GM13976 (cell line): ENCODE measurements at places on chromosomes 3 and 15.

- DNase-seq = no peak
These were observed 44.6 kb downstream of the BDH1 start for GRCh38 chr3:197511130-197511529.

GRCh38 chr3:58292866-58293265, 13.2 kb upstream of the RPP14 start:
- no peak for DNase-seq

DNA sequence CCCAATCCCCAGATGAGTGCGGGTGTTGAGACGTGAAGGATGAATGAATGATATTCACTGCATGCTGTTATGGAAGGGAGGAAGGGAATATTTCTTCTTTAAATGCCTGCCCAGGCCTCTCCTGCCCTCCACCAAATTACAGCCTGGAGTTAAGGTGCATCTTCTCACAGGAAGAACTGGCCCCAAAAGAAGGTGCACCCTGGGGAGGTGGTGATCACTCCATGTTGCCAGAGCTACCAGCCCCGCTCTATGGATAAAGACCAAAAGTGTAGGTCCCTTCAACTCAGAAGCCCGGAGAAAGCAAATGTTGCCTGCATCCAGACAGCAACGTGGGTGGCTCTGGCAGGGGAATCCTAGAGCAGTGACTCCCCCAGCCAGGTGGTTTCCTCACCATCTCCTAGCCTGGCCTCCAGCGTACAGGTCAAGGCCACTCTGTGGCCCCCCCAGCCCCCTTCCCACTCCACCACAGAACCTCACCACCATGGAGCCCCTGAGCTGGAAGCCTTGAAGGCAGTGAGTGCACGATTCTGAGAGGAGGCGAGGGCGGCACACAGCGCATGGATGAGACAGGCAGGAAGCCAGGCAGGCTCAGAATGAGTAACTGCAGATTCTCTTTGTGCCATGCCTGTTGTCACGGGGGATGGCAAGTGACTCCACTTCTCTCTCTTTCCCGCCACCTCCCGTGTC, 3.5 kb upstream of the VIPR1 start:
- DNase-seq = no peak

GRCh38 chr3:69144631-69145245, 22.3 kb upstream of the LMOD3 start:
- DNase-seq = no peak

DNA sequence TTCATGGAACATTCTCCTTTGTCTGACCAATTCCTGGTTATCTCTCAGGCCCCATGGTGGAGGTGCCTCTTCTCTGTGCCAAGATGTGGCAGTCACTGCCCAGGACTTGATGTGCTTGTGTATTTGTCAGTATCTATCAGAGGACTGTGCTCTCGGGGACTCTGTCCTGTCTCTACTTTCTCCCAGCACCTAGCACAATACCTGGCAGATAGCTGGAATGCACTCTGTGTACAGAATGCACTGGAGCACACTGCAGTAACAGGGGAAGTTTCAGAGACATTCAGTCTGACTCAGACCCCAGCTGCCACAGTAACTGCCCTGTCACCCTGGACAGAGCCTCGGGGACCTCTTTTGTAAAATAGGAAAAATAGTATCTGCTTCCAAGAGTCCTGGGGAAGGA, 34.6 kb upstream of the SV2B start:
- no peak for DNase-seq

- no peak for DNase-seq
These were observed 213.4 kb downstream of the ZBBX start for GRCh38 chr3:167166594-167167253.

DNA sequence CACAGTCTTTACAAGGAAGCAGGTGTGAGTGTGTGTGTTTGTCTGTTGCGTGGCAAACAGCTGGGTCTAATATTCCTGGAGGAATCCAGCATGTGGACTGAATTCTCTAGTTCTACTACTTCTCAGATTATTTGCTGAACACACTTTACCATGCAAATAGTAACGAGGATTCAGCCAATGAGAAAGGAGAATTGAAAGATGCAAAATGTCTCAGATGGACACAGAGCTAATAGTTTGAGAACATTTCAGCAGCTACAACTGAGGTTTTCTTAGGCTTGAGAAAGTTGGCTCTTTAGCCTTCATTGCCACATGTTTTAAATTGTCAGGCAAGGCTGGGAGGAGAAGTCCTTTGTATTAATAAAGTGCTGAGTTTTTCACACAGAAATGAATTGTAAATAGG, 568.0 kb upstream of the MDFIC2 start:
- DNase-seq = no peak

DNA sequence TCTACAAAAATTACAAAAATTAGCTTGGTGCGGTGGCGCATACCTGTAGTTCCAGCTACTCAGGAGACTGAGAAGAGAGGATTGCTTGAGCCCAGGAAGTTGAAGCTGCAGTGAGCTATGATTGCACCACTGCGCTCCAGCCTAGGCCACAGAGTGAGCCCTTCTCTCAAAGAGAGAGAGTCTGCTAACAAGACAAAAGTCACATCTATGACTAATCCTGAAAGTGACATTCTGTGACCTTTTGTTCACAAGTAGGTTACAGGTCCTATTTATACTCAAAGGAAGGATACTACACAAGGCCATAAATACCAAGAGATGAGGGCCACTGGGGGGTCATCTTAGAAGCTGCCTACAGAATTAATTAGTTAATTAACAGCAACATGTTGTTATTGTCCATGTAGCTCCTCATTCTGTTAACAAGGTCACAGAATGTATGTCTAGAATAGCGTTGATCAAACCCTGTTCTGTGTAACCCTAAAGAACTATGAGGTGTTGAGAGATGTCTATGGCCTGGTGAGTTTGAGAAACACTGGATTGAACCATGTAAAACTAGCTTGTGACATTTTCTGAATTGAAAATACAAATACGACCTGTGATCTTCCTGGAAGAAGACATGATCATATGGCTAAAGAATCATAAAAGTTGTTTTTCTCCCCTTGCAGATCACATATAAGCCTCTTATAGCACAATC, 97.0 kb downstream of the SAMMSON start:
- DNase-seq = peak; percentile 15

DNA sequence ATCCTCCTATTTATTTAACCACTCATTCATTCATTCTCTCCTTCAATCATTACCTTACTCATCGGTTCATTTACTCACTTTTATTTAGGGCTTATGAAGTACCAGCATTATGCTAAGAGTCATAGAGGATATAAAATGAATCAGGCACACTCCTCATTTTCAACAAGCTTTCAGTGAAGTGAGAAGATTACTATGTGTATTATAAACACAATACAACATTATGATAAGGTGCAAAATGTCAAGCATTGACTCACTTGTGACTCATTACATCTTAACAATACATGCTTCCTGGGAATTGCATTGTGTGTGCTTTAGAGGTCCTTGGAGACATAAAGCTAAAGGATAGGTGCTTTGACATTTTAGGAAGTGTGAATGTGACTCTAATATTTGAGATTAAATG, 60.4 kb downstream of the PLAAT1 start:
- no peak for DNase-seq

- DNase-seq = no peak
These were observed 412.7 kb downstream of the OCA2 start for GRCh38 chr15:27686369-27686768.

- no peak for DNase-seq
These were observed 21.0 kb upstream of the FGD5 start for GRCh38 chr3:14797731-14798130.
